ENCODE measurements at places on chromosomes 16 and 17.

DNA sequence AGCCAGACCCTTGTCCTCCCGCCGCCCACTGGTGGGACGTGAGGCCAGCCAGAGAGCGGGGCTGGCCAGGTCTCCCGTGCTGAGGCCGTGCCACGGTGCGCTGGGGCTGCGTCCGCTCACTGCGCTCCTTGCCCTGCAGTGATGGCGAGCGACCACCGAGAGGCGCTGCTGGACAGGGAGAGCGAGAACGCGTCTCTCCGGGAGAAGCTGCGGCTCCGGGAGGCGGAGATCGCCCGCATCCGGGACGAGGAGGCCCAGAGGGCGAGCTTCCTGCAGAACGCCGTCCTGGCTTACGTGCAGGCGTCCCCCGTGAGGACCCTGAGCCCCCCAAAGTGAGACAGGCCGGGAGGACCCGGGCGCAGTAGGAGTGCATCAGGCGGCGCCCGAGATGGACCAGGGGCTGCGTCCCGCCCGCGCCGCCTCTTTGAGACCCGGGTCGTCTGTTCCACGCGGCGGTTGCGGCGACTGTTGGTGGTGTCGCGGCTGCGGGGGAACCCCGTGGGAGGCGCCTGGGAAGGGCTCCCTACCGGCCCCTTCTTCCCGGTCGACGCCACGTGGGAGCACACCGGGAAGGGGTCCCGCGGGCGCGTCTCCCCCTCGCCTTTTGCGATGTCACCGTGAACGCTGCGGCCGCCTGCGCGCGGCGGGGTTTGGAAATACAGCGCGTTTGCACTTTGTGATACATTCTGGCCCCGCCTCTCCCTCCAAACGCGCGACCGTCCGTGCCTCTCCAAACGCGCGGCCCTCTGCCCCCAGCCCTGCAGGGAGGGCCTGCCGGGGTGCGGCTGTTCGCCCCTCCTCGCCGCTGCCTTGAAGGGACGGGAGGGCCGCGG lies 792 bp upstream of the RAC3 start:
- DNase-seq: peak; percentile 66

DNA sequence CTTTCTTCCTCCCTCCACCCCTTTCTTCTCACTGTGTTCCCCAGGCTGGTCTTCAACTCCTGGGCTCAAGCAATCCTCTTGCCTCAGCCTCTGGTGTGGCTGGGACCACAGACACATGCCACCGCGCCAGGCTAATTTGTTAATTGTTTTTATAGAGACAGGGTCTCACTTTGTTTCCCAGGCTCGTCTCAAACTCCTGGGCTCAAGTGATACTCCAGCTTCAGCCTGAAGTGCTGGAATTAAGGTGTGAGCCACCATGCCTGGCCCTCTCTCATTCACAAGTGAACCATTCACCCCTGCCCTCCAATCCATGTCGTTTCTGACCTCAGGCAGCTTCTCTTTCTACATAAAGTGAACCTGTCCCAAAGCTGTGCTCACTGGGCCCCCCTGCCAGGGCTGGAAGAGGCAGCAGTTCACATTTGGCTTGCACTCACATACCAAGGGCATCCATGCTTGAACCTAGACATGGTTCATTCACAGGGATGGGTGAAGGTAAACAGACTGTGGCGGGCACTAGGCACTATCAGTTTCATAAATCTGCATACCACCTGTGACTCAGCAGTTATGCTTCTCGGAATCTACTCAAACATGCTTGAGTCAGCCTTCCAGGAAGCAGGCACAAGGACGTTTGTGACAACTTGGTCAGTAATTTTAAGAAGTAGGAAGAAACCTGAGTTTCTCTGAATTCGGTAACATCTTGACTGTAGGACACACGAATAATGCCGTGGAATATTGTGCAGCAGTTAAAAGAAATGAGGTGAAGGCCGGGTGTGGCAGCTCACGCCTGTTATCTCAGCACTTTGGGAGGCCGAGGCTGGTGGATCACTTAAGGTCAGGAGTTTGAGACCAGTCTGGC lies 6.0 kb upstream of the RNF213 start:
- DNase-seq: peak; percentile 96

DNA sequence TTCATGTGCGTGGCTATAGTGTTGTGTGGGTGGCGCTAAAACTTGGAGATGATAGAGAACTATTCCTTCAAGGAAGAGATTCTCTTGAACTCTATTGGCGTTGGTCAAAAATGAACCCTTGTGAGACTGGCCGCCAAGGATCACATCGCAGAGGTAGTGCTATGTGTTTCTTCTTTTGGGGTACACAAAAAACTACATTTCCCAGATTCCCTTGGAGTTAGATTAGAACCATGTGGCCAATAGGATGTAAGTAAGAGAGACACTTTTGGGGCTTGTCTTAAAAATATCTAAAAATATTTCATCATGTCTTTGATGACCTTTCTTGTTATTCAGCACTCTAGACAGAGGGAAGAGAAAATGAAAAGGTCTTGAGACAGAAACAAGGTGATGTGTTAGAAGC lies 25.4 kb upstream of the DYNLRB2 start:
- no peak for DNase-seq

DNA sequence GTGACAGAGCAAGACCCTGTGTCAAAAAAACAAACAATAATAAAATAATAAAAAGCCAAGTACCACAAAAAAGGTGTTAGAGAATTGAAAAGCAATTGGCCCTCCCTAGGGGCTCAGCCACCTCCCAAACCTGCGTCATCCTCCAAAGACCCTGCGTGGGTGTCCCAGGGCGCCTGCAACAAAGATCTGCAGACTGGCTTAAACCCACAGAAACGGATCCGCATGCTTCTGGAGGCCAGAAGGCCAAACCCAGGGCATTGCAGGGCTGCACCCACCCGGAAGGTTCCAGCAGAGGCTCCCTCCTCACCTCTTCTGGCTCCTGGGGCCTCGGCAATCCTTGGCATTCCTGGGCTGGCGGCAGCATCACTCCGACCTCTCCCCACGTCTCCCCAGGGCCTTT lies 1.5 kb downstream of the ENPP7 start:
- DNase-seq: no peak

- no peak for DNase-seq
Measured at GRCh38 chr17:65742403-65743307, 181.2 kb upstream of the AXIN2 start.

- DNase-seq: peak; percentile 83
Measured at GRCh38 chr17:76523084-76524037, 14.1 kb downstream of the CYGB start.

- DNase-seq: no peak
Measured at GRCh38 chr16:89412811-89413210, 77.5 kb downstream of the ANKRD11 start.

GRCh38 chr17:10384175-10384574 lies 11.4 kb upstream of the MYH13 start:
- DNase-seq: no peak

GRCh38 chr17:72426321-72426720 lies 305.5 kb downstream of the SOX9 start:
- DNase-seq: no peak

DNA sequence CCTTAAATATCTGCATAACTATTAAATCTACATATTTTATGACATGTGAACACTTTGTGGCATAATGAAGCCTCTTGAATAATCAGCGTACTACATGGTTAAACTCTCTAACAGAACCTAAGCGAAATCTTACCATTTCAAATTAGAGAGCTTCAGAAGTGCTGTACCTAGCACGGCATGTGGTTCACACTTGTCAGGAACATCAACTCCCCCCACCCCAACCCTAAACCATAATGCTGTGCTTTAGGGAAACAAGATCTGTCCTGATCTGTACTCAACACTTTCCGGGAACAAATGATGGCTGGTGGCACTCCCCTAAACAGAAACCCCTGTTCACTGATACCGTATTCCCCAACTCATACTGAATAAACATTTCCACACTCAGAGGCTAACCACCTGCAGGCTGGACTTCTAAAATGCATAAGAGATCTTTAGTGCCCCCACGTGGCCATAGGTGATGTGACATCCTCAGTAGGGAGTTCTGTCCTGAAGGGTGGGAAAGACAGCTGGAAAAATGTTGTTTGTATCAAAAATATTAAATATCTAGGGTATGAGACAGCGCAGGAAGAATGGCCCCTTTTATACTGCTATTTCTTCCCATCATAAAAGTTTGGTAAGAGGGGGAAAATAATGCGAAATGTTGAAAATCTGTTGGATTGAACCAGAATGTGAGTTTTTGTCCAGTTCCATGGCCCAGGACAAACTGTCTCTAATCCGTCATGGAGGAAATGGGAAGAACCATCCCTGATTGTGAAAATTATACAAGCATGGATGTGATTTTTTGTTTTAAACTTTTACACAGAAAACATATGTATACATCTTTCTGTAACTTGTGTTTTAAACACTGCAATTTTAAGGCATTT lies 88.6 kb downstream of the USP31 start:
- DNase-seq: peak; percentile 66

GRCh38 chr16:24723663-24724062 lies 5.8 kb upstream of the TNRC6A start:
- DNase-seq: no peak

- no peak for DNase-seq
Measured at GRCh38 chr16:23027386-23027785, 121.9 kb downstream of the USP31 start.

GRCh38 chr17:76111956-76112355 lies 8.4 kb upstream of the EXOC7 start:
- no peak for DNase-seq

GRCh38 chr17:49388290-49388640 lies 26.2 kb upstream of the ZNF652 start:
- DNase-seq: no peak

GRCh38 chr16:57349212-57350031 lies 9.2 kb upstream of the CCL22 start:
- DNase-seq: no peak

- peak; percentile 24 for DNase-seq
Measured at GRCh38 chr17:35245196-35245486, 2.3 kb downstream of the SLFN5 start.

GRCh38 chr17:64161380-64162176 lies 31.6 kb upstream of the ERN1 start:
- no peak for DNase-seq

DNA sequence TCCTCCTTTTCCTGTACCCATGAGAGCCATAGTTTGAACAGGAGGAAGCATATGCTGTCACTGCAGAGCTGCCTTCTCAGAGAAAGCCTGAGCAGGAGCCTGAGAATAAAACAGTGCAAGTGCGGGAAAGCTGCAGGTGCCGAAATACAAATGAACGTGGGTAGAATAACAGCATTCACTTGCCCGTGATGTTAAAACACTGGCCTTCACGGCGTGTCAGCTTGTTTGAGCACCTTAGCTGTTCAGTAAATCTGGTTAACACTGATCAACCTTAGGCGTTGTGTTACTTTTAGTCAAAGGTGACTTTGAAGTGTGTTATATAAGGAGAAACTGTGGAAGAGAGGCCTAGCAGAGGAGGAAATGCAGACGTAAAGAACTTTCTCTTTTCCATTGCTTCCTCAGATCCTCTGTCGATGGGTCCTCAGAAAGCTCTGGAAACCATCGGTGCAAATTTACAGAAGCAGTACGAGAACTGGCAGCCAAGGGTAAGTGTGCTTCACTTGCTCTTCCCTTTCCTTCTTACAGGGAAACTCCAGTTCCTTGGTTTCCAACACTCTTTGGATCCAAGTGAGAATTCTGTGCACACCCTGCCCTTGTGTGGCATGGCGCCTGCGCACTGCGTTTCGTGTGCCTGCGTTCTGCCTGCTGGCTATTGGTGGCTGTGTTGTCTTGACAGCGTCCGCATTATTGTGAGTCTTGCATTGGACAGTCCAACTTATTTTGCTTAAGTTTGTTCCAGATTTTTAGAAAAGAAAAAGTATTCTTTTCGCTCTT lies 98.9 kb downstream of the RPTOR start:
- DNase-seq: no peak
